ENCODE measurements at places on chromosomes 4 and X.

GRCh38 chr4:108060164-108060563, 70.5 kb downstream of the HADH start:
- no peak for DNase-seq

- no peak for DNase-seq
Observed at GRCh38 chr4:68176904-68177303, 47.2 kb upstream of the TMPRSS11F start.

DNA sequence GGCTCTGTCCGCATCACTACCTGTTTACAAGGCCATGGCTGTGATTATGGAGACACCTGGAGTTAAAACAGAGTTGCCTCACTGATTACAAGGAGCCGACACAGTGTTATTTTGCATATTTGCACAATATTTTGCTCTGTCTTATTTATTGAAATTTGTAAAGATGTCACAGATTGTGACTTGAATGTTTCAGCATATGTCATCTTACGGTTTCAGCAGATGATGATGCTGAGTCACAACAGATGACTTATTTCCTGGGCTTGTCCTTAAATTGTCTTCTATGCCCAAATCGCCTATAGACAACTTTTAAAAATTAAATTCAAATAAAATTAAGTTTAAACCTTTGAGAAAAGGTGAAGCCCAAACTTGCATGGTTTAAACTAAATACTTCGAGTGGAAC, 87.1 kb upstream of the INPP4B start:
- no peak for DNase-seq

DNA sequence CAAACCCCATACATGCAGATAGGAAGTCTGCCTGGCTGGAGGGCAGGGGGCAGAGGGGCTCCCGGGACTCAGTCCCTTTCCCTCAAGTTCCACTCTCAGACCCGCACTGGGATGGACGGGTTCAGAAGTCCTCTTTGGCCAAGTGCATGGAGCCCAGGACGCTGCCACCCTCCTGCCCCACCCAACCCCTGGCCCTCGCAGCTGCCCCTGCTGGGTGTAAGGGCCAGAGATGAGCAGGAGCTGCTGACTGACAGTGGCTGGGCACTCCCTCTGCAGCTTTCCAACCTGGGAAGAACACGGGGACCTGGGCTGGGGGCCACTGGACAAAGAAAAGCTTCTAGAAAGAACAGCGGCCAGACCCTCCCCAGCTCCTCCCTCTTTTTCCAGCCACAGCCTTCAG, 3.4 kb downstream of the L1CAM start:
- no peak for DNase-seq

DNA sequence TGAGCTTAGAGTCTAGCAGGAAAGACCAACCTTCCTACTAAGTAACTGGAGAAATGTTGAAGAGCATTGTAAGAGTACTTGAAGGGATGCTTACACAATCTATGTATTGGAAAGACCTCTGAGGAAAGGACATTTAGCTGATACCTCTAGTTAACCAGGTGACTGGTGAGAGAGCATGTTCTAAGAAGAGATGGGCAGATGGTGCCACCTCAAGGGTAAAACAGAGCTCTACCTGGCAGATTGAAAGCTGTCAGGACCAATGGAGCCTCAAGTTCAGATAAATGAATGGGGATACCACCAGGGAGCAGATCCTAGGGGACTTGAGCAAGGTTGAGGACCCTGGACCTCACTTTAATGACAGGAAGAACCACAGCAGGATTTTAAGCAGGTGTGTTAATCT, 196.4 kb downstream of the QDPR start:
- DNase-seq: no peak

GRCh38 chr4:129355516-129355915, 259.6 kb downstream of the C4orf33 start:
- no peak for DNase-seq
